ENCODE measurements at places on chromosomes 12 and 14. TPM values are rescaled to one million over a fixed set of nuclear protein-coding genes. Genes with fewer than 3 reads are reported as not detected.

GRCh38 chr12:26520869-26521268, 312.1 kb downstream of the ITPR2 start:
- DNase-seq: no peak

- DNase-seq: no peak
Measured at GRCh38 chr14:62329427-62329826, 567.2 kb downstream of the SNAPC1 start.

DNA sequence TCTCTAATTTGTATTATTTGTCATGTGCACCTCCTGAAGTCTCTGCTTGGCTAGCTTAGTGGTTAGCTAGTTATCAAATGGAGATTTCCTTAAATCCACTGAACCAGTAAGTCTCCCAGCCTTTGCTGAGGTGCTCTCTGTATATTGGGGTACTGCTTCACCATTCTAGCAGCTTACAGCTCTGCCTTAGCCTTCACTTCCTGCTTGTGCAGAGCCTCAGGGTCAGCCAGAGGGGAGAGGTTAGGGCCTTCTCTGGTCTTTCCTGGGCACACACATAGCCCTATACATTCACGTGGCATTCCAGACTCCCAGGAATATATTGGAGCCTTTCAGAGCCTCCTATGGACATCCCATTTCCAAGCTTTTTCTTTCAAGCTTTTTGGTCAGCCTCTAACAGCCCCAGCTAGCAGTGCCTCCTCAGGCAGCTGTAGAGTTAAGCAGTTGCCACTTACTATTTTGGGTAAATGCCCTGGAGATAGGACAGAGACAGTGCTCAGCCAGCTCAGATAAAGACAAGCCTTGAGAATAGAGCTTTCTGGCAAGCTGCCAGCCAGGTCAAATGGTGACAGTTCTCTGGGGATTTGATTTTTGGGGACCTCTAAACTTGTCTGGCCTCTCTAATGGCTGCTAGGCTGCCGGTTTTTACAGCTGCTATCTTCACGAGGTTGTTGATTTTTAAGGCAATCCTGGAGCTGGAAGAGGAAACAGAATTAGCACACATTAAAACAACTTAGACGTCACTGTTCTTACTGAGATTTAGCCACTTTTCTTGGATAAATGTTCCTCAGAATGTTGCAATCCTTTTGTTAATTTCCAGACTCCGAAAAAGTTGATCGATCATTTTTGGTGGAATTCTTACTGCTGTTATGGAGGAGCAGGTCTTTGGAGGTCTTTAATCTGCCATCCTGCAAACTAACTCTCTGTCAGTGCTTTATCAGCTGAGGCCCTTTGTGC, 32.9 kb downstream of the FBXW8 start:
- no peak for DNase-seq

DNA sequence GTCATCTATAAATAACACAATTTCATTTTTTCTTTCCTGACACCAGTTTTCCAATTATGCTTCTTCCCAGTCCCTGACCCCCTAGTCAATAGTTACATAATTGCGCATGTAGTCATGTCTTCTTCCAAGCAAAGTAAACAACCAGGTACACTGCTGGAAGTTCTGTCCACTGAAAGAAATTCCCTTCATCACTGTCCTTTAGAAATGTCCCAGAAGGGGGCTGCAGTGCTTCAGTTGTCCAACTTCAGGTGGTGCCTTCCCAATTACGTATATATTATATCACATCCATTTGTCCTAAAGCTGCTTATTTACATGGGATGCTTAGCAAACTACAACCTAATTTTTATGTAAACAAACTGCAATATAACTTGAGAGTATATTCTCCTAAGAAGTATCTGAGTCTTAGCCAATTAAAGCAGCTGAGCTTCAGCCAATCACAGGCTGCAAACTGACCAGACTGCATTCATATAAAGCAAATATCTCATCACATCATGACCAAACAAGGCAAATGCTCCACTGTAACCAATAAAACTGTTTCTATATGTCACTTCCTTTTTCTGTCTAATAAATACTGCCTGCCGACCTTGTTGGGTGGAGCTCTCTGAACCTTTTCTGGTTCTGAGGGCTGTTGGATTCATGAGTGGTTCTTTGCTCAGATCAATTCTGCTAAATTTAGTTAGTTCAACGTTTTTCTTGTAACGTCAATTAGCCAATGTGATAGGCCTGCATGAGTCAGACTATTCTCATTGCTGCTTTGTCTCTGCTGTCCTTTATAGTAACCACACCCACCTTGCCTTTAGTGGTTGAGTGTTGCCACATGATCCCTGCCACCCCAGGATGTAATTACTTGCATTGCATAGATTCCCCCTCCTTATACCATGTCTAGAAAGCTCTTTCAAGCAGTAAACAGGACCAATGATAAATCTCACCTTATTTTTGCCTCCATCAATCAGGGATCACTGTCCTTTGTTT, 239.3 kb downstream of the ALG10B start:
- DNase-seq: no peak

GPR68 gene
- polyA plus RNA-seq: 3.9 TPM

DNA sequence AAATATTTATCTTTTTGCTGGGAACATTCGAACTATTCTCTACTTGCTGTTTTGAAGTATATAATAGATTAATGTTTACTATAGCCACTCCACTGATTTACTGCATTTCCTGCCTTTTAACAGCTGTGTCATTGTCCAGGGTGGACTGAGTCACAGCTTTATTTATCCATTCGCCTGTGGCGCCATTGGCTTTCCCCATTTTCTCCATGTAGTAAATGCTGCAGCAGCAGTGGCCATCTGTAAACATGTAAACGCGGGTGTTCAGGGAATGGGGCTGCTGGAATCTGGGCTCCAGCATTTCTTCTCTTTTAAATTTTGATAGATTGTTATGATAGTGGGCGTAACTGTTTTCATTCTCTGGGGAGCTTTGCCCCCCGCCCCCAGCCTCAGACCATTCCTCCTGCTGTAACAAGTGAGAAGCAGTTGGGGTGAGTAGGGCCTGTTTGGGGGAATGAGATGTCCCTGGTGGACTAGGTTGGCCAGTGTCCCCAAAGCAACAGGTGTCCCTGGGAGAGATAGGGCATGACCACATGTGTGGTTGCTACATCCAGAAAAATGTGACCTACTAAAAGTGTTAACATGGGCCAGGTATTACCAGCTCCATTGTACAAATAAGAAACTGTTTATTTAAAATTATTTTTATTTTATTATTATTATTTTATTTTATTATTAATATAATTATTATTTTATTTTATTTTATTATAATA, 32.9 kb downstream of the RIN3 start:
- DNase-seq: no peak

GRCh38 chr12:120006258-120006975, 17.4 kb downstream of the BICDL1 start:
- DNase-seq: no peak

GRCh38 chr14:66233591-66233990, 252.6 kb upstream of the CCDC196 start:
- peak; percentile 6 for DNase-seq

TAMALIN gene
- polyA plus RNA-seq: 22.2 TPM

GRCh38 chr12:50024805-50025186, 498 bp downstream of the RACGAP1 start:
- no peak for DNase-seq

- DNase-seq: peak; percentile 15
Measured at GRCh38 chr14:76710056-76711010, 50.9 kb upstream of the VASH1 start.

SMCO3 gene
- polyA plus RNA-seq: 2.4 TPM

DNA sequence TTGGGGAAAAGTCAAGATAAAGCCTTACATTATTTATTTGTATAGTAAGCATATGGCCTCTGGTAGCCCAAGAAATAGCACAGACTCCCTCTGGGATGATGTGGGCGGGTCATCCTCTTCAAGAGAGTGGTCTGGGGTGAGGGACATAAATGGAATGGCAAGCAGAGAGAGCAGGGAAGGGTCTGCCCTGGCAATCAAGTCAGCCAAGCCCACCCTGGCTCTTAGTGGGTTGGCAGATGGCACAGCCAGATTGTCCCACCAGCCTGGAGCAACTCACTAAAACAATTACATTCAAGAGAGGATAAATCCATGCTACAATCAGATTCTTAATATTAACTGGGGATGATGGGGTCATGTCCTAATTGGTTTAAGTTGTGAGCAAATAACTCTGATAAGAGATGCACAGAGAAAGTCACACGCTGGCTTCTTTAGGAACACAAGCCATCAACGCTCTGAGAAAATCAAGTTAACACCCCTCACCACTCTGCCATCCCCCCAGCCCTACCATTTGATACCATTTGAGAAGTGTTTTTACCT, 2.8 kb upstream of the PELI2 start:
- DNase-seq: no peak

DNA sequence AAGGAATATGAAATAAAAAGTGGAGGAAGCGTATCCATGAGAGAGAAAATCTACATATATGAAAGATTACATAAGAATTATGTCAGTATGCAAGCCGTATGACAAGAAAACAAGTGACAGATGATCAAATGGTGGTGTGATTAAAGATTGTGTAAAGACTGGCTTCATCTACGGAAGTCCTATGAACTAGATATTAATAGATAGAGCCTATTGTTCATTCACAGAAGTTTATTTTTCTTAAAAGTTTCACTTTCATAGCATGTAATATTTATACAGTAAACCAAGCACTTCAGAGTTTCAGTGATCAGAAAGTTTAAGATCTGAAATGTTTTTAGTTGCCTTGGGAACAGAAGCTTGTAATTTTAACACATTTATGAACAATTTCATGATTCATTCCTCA, 84.5 kb downstream of the VRK1 start:
- no peak for DNase-seq

GRCh38 chr12:67919406-67919805, 69.8 kb upstream of the IFNG-AS1 start:
- no peak for DNase-seq

OR10P1 gene
- polyA plus RNA-seq: not detected

DNA sequence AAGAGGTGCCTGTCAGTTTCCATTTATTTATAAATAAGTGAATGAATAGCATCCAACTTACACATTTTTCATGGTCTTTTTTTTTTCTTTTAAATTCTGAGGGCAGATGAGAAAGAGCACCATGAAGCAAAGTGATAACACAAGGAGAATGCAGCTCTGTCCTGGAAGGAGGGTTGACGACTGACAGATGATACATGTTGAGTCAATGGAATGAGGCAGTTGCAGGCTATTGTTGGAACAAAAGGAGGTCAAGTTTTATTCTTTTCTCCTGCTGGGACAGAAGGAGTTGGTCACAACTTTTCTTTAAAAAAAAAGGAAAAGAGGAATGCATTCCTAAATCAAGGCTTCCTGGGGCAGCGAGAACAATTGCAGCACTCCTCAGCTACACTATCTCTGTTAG, 119.9 kb upstream of the PLEKHG7 start:
- no peak for DNase-seq

DNA sequence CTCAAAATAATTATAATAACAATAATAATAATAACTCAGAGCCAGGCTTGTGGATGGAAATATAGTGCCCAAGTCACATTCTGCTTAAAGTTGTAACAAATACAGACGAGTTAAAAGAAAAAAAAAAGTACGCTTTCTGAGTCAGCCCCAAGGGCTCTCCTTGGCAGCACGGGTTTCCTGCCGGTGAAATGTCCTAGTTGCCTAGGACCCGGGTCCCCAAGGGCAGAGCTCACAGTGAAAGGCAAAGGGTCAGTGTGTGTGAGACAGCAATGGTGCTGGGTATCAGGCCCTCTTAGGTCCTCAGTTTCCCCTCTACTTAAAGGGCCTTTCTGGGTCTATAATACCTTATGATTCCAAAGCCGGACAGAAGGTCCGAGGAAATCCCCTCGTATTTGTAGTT, 96.3 kb upstream of the CLMN start:
- DNase-seq: no peak

- no peak for DNase-seq
Measured at GRCh38 chr14:105471823-105472485, 2.7 kb upstream of the CRIP2 start.

TAS2R30 gene
- polyA plus RNA-seq: not detected

Data from left renal cortex interstitium (tissue), 4 donors.